ENCODE measurements at places on chromosomes 7 and 10.

DNA sequence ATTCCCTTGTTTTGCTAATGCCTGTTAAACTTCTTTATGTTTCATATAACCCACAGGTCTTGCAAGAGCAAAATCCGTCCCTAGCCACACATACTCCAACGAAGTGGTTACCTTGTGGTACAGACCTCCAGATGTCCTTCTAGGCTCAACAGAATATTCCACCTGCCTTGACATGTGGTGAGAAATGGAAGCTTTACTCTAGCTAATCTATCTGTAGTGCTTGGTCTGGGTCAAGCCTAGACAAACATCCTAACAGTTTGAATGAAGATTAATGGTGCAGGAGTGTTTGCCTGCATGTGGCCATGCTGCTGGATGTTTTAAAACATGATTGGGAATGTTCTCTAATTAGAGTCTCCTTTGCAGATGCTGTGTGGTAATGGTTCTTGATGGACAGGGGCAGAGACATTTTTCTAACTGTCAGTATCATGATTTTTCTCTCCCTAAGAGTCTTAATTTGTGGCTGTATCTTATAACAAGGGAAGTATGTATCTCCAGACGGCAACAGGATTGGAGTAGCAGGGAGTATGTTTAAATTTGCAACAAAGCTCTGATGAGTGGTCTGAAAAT, 308.5 kb upstream of the FZD1 start:
- no peak for DNase-seq

DNA sequence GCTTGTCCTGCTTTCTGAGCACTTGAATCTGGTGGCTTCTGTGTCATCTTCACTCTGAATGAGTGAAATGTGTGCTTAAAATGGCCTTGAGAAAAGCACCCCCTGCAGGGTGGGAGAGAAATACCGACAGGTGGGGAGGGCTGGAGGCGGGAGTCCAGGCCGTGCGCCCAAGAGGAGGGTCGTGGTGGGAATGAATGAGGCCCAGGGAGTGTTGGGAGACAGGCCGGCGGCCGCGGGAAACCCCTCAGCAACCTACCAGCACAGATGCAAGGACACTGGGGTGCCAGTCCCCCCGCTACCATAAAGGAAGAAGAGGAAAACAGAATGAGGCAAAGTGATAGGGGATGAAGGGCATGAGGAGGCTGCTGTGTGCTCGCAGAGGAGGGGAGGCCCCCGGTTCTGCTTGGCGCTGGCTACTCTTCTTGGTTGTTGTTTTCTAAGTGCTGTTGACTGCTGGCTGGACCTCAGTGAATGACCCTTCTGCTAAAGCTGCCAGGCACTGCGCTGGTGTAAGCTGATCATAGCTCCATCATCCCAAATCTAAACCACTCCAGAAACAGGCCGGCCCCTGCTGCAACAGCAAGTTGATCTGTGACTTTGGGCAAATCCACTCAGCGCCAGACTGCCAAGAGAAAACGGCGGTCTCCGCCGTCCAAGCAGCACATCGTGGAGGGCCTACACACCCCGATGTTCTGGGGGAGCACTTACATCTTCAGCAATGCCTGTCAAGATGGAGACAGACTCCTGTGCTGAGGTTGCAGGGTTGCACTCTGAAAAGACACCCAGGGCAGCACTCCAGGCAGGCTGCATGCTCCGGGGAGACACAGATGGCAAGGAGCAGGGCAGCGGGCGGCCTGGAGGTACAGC, 378.5 kb downstream of the DNAJB6 start:
- DNase-seq: no peak

- DNase-seq: no peak
Measured at GRCh38 chr7:147071536-147071935, 954.9 kb downstream of the CNTNAP2 start.

DNA sequence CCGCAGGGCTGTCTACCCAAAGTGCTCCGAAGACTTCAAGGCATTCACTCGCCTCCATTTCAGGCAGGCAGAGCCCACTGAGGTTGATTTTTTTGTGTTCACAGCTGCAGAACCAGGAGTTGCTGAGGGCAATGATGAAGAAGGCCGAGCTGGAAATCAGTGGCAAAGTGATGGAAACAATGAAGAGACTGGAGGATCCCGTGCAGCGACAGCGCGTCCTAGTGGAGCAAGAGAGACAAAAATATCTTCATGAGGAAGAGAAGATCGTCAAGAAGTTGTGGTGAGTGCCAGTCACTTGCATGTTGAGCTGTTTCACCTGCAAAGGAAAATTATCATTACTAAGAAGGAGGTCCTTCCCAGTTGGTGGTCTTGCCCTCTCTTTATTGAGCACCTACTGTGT, 210.5 kb downstream of the ARHGAP21 start:
- no peak for DNase-seq

GRCh38 chr7:49848211-49848841, 74.9 kb downstream of the VWC2 start:
- no peak for DNase-seq

- DNase-seq: no peak
Measured at GRCh38 chr10:116878123-116878522, 28.8 kb downstream of the ENO4 start.

DNA sequence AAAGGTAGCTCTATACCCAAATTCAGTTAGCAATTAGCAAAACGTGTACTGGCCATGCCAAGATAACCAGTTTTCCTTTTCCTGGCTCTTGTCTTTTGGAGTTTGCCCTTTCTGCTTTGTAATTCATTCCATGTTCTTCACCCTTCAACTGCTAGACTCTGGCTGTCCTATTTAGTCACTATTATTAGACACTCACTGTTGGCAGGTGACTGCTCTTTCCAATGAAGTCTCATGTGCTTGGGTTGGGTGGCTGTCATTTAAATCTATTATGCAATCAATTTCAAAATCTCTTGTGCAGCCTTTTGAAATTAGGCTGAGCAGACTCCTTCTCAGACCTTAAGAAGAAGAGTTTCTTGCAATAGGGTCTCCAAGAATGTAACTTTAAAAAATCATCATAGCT, 266.5 kb downstream of the GPR158 start:
- no peak for DNase-seq

- no peak for DNase-seq
Measured at GRCh38 chr10:104339469-104340110, 1.3 kb upstream of the ITPRIP start.

DNA sequence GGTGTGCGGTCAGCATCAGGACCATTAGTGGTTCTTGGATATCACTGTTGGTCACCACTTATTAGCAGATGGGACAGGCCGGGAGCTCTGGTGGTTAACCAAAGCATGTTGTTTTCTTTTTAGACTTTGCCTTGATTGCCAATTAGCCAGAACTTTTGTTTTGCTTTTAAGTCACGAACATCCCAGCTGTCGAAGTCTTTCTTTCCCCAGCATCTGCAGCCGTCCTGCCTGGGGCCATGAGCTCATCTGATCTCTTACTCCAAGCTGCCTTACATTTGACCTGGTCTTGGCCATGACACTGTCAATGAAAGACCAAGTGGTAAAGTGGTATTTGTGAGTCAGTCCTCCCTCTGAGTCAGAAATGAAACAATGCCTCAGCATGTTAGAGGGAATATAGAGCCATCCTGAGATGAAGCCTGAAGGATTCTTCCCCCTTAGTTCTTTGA, 53.9 kb upstream of the CREB5 start:
- DNase-seq: no peak

DNA sequence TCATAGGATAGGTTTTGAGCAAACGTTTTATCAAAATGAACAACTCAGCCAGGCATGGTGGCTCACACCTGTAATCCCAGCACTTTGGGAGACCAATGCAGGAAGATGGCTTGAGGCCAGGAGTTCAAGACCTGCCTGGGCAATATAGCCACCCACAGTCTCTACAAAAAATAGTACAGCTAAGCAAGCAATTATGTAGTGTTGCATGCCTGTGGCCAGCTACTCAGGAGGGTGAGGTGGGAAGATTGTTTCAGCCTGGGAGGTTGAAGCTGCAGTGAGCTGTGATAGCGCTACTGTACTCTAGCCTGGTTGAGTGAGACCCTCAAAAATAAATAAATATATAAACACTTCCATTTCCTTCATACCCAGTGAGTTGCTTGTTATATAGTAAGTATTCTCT, 67.1 kb downstream of the LSMEM1 start:
- DNase-seq: no peak

GRCh38 chr7:45662540-45663166, 88.5 kb downstream of the ADCY1 start:
- DNase-seq: no peak

DNA sequence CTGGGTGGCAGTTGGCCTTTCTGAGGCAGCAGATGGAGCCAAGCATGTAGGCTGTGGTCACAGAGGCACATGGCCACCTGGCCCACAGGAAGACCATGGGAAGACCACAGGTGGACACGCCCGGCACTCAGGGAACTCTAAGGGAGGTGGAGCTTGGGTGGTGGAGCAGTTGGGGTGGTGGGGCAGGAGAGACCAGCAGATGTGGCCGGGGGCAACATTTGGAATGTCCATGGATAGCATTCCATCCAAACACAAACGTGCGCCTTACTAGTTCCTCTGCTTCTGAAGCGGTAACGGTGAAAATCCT, 290.9 kb downstream of the PTPRN2 start:
- no peak for DNase-seq

- no peak for DNase-seq
Measured at GRCh38 chr7:70334295-70334694, 736.0 kb downstream of the AUTS2 start.

GRCh38 chr7:7237201-7237977, 55.0 kb downstream of the C1GALT1 start:
- DNase-seq: no peak

DNA sequence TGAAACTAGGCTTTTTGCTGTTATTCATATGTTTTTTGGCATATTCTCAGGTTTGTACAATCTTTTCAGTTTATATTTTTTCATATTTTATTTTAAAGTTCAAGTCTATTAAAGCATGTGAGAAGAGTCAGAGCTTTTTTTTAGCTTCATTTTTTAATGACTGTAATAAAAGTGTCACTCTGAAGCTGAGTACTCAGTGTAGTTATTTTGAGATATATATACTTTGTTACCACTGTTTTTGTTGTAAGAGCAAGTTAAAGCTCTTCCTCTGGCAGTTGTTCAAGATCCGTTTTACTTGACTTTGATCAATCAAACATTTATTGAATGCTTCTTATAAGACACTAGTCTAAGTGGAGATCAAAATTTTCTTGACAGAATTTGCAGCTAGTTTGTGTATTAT, 37.5 kb downstream of the CASD1 start:
- no peak for DNase-seq

- no peak for DNase-seq
Measured at GRCh38 chr7:45039106-45039505, 39.1 kb downstream of the CCM2 start.

- no peak for DNase-seq
Measured at GRCh38 chr10:75959209-75959608, 527.8 kb downstream of the LRMDA start.

DNA sequence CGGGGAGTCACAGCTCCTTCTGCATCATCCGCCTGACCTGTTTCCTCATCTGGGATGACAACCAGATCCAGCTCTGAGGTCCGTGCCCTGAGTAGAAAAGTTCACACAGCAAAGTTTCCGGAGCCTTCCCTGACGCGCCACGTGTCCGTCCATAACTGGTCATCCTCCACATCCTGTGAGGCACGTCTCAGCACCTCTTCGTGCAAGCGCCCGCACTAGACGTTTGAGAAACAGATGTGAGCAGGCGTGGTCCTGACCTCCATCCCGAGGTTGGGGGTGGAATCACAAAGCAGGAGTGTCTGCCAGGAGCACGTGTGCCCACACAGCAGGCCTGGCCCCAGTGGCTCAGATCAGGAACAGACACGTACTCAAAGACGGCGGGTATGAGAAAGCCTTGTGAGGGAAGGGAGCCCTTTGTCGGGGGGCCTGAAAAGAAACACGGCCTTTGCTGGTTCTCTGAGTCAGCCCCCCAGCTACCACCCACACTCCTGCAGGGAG, 520.8 kb downstream of the DNAJB6 start:
- DNase-seq: no peak

- DNase-seq: no peak
Measured at GRCh38 chr10:128739930-128740329, 613.7 kb upstream of the MKI67 start.

DNA sequence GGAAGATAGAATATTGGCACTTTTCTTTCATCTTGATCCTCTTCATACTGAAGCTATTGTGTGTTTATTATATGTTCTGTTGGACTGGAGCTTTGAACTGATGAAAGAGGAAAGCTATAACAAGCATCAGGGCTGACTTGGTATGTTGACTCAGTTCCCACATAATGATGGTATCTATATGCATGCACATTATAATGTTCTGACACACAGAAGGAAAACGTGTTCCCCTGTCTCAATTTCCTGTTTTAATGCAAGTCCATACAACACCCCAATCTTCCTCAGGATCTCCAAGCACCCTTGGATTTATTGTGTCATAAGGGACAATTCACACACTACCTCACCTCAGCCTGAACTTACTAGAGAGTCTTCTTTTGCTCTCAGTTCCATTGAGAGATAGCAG, 8.3 kb upstream of the WASL start:
- DNase-seq: no peak

- no peak for DNase-seq
Measured at GRCh38 chr7:130719541-130719940, 14.5 kb downstream of the KLF14 start.

GRCh38 chr10:31034098-31034909, 2.6 kb upstream of the ZNF438 start:
- no peak for DNase-seq

- DNase-seq: no peak
Measured at GRCh38 chr10:63766745-63767137, 245.5 kb downstream of the REEP3 start.

DNA sequence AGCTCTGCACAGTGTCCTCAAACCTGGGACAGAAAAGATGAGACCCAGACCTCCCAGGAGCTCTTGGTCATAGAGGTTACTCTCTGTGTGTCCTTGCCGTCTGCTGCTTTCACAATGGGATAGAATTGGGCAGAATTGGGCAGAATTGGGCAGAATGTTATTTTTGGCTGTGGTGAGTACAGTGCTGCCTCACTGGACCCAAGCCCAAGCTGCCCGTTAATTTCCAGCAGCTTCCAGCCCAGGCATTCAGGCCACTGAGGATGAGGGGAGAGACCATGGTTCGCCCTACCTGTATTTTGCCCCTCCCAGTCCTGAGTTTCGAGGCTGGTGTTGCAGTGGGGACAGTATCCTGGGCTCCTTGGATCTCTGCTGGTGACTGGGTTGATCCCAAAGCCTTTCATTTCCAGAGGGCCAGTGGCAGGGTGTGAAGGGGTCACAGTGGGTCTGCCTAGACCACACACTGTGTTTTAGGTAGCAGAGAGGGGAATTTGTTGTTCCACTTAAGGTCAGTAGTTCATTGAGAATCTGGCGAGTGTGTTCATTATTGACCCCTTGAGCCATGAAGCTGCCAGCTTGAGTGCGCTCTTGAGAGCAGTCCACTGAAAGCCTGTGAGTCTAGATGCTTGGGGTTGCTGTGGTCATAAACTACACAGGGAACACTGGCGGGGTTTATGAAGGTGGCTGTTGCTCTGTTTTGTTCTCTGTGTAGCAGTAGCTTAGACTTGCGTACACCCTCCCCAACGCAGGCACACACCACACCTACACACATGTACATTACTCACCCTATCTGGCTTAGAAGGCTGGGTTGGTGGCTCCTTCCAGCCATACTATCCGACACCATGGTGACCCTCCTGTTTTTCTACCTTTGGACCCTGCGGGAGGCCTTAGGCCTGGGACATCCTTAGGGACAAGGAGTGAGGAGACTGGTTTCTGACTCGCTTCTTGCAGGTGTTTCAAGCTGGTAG, 23.5 kb downstream of the NACAD start:
- DNase-seq: no peak

All from stimulated activated naive CD4-positive, alpha-beta T cell (primary cell).